ENCODE measurements at places on chromosomes 13 and 19.

GRCh38 chr13:31094331-31095015 is 67.2 kb downstream of the HSPH1 start:
- no peak for DNase-seq

- DNase-seq: peak; percentile 34
Observed at GRCh38 chr13:107170270-107170931, 602.5 kb upstream of the ARGLU1 start.

- no peak for DNase-seq
Observed at GRCh38 chr13:102608974-102609373, 12.2 kb downstream of the TPP2 start.

GRCh38 chr19:10812902-10813404 is 23.1 kb downstream of the TMED1 start:
- no peak for DNase-seq

DNA sequence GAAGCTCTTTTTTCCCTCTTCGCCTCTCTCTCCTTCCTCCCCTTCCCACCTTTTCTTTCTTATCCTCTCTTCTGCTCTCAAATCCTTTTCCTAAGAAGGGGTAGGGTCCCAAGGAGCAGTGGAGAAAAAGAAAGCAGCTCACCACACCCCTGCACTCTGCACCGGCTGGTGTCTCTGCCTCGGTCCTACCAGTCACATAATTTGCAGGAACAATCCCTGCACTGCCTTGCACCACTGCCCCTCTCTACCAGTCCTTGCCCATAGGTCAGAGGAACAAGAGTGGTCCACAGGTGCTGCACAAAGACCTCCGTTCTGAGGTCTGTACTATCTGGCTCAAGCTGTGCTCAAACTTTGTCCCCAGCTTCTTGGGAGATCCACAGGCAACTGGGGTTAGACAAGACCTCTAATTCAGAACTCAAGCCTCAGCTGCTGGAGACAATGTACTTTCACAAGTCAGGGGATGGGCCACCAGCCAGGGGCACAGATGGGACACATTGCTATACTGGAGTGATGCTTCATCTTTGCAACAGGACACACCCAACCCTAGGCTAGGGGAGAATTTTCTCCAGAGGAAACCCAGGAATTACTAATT is 125.4 kb upstream of the ZNF507 start:
- no peak for DNase-seq

DNA sequence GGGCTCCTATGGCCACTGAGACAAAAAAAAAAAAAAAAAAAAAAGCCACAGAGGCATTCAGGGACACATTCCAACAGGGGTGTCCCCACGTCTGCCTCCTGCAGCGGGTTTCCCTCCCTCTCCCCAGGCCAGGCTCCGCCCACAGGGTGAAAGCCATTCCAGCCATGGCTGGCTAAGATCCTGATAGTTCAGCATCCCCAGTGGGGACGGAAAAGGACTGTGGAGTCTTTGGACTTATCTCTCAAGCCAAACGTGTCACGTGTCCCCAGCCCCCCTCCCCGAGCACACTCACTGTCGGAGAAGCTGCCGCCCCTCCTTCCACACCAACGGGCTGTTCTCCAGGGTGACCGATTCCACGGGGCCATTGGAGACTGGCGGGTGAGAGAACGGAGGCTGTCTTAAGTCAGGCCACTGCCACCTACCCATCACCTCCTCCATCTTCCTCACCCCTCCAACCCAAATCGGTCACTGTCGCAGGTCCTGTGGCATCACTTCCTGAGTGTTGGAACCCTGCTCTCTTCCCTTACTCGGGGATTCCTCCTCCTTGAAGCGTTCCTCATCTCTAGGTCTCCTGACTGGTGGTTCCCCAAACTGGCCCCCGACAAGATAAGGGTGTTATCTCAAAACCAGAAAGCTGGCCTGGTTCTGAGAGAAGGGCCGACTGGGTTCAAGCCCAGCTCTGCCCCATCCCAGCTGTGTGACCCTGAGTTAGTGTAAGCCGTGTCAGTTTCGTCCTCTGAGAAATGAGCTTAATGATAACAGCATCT is 9.1 kb upstream of the FKRP start:
- no peak for DNase-seq

GRCh38 chr19:35608251-35608650 is 4.3 kb upstream of the HAUS5 start:
- DNase-seq: no peak

- DNase-seq: peak; percentile 84
Observed at GRCh38 chr19:44356383-44357111, at the start of gene ZNF112. Gene ZNF112 (minus strand): TSS chr19:44356680. CDS start chr19:44340539, 16,141 bp downstream.

GRCh38 chr19:9046694-9047093 is 36.5 kb upstream of the MUC16 start:
- DNase-seq: no peak

DNA sequence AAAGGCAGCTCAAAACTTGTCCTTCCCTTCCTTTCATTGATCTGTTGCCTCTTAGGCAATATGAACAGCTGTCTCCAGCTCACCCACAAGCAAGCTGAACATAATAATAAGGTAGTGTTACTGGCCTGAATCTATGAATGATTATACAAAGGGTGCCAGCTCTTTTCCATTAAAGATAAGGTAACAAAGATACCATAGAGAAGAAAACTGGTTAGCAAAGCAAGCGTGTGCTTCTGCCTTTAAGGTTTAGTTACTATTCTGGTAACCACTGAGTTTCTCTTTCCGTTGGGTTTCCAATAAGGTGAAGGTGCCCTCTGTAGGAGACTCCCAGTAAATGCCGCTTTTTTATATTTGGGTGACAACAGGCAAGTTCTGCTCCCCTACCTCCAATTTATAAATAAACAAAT is 12.1 kb upstream of the DACH1 start:
- no peak for DNase-seq

- no peak for DNase-seq
Observed at GRCh38 chr13:48876289-48876688, 99.4 kb upstream of the FNDC3A start.

GRCh38 chr13:77136902-77137420 is 110.0 kb upstream of the FBXL3 start:
- DNase-seq: no peak

- DNase-seq: no peak
Observed at GRCh38 chr19:50554212-50554611, 14.0 kb downstream of the LRRC4B start.

DNA sequence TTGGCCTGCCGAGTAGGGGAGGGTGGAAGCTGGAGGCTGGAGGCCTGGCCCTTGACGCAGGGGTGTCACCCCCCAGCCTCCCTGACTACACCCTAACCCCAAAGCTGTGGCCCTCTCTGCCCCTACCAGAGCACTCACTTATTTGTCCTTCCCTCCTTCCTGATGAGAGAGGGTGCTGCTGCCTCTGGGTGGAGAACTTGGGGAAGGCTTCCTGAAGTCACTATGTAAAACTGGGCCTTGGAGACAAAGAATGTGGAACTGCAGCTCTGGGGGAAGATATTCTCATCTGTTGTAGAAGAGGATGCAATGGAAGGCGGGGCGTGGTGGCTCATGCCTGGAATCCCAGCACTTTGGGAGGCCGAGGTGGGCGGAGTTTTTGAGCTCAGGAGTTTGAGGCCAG is 485.2 kb downstream of the ZNF536 start:
- no peak for DNase-seq

DNA sequence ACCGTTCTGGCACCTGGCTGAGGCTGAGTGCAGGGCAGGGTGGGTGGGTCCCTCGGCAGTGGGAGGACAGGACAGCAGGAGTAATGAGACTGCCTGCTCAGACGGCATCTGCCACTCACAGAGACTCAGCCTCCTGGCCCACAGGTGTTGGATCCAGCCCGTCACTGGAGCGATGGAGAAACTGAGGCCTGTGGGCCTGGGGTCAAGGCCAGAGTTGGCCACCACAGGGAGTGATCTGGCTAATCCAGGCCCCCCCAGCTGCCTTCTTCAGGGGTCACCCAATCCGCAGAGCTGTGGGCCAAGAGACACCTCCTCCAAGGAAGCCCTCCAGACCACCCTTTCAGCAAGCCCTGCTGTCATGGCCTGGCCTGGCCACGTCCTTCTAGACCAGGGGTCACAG is 103.7 kb upstream of the VSTM2B start:
- no peak for DNase-seq

- no peak for DNase-seq
Observed at GRCh38 chr13:72151241-72151640, 284.2 kb upstream of the DACH1 start.

DNA sequence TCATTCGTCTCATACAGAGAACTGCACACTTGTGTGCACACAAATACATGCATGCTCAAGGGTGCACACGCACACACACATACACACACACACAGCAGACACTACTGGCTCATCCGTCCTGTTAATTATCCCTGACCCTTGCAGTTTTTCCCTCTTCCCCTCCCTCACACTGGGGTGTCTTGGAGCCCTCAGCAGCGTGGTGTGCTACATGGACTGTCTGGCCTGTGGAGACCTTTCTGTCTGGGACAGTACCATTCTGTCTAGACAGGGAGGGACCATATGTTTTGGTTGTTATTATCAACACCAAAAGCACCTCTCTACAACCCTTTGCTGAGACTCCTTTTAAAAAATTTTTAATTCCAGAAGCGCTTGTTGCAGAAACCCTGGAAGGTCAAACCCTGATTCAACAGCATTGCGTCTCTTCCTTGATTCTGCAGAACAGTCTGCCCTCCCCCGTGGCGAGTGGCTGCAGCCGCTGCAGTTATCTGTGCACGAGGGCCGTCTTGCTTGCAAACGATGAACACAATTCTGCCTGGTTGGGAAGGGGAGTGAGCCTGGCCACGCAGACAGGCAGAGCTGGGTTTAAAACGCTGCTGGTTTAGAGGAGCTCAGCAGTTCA is 374.0 kb downstream of the IRS2 start:
- peak; percentile 81 for DNase-seq

DNA sequence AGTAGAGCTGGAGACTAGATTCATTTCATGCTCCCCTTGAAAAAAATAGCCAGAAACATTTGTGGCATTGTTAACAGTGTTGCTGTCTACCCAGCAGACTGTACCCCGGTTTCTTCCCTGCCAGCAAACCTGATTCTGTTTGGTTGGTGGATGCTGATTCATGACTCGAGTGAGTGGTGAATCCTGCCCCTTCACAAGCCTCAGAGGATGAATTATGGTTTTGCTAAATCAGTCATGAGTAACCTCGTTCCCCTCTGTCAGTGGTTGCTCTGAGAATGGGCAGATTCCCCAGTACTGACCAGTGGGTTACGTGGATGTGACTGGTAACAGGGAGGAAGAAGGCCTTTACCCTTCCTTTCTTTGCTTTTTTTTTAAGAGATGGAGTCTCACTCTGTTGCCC is 10.1 kb downstream of the NLRP12 start:
- no peak for DNase-seq

Measured in glutamatergic neuron (in vitro differentiated cells).